Epithelial cell of proximal tubule (primary cell): ENCODE measurements at places on chromosomes 4 and X. TPM values are rescaled to one million over a fixed set of nuclear protein-coding genes. Genes with fewer than 3 reads are reported as not detected.

USP51 gene
- total RNA-seq = 0.80 and 1.0 TPM in 2 replicates

LRIT3 gene
- total RNA-seq = under 0.01 TPM in 1 of 2 replicates, not detected in the other

FRMPD4 gene
- total RNA-seq = 0.06 and 0.07 TPM in 2 replicates

PAGE4 gene
- not detected in 2 replicates for total RNA-seq

CLDN2 gene
- 0.06 TPM in 1 of 2 replicates, not detected in the other for total RNA-seq

TMEM156 gene
- total RNA-seq = 2.3 and 9.1 TPM in 2 replicates

SHOX gene
- not detected in 2 replicates for total RNA-seq

WAS gene
- total RNA-seq = 0.29 TPM in 1 of 2 replicates, not detected in the other

WNK3 gene
- 1.4 and 2.6 TPM in 2 replicates for total RNA-seq

SLC9A7 gene
- total RNA-seq = 10.7 and 23.2 TPM in 2 replicates

DCAF8L2 gene
- total RNA-seq = not detected in 2 replicates

TMEM31 gene
- total RNA-seq = not detected in 2 replicates

VCX gene
- total RNA-seq = not detected in 2 replicates

SMR3B gene
- not detected in 2 replicates for total RNA-seq

NPY2R gene
- not detected in 2 replicates for total RNA-seq

PLP1 gene
- not detected in 2 replicates for total RNA-seq

STATH gene
- total RNA-seq = not detected in 2 replicates

SPANXN4 gene
- total RNA-seq = not detected in 2 replicates

LDOC1 gene
- total RNA-seq = 14.9 and 22.3 TPM in 2 replicates

CSAG2 gene
- total RNA-seq = not detected in 2 replicates

CPZ gene
- 0.86 and 2.0 TPM in 2 replicates for total RNA-seq

SRPX gene
- 32.0 and 37.0 TPM in 2 replicates for total RNA-seq

DYNLT3 gene
- total RNA-seq = 24.0 and 32.1 TPM in 2 replicates

DACH2 gene
- total RNA-seq = not detected in 2 replicates

SCD5 gene
- total RNA-seq = 6.1 and 22.7 TPM in 2 replicates

PITX2 gene
- 1.0 and 1.2 TPM in 2 replicates for total RNA-seq

MBNL3 gene
- 6.3 and 8.4 TPM in 2 replicates for total RNA-seq

NLRP2B gene
- total RNA-seq = not detected in 2 replicates

RWDD4 gene
- total RNA-seq = 17.2 and 24.2 TPM in 2 replicates

WWC2 gene
- total RNA-seq = 46.2 and 47.1 TPM in 2 replicates

RS1 gene
- not detected in 2 replicates for total RNA-seq

HDX gene
- 1.8 and 4.1 TPM in 2 replicates for total RNA-seq

PABPC1L2B gene
- not detected in 2 replicates for total RNA-seq

ANK2 gene
- total RNA-seq = 3.8 and 6.5 TPM in 2 replicates

ASB9 gene
- 6.3 and 9.6 TPM in 2 replicates for total RNA-seq

HPRT1 gene
- total RNA-seq = 14.8 and 22.1 TPM in 2 replicates

FAT4 gene
- total RNA-seq = 0.58 and 1.4 TPM in 2 replicates

SPRY1 gene
- 6.4 and 14.8 TPM in 2 replicates for total RNA-seq

ADGRL3 gene
- total RNA-seq = 0.12 and 0.14 TPM in 2 replicates

MSMO1 gene
- 96.7 and 237 TPM in 2 replicates for total RNA-seq
